ENCODE measurements at places on chromosomes 6 and 20.

- H3K4me3 ChIP-seq = no peak overlapping the region
- no peak overlapping the region for H3K27ac ChIP-seq
- peaks cover 6% of the 10 kb centered on the region for H3K27me3 ChIP-seq
These were observed 30.8 kb upstream of the CSNK2A1 start for GRCh38 chr20:574297-574942.

GRCh38 chr6:122143813-122144601, 255.4 kb upstream of the HSF2 start:
- no peak for DNase-seq
- H3K27ac ChIP-seq = no peak overlapping the region
- no peak overlapping the region for H3K4me3 ChIP-seq

GRCh38 chr6:127550403-127550802, 26.6 kb upstream of the C6orf58 start:
- H3K4me1 ChIP-seq = no peaks in the 10 kb centered on the region
- no peak overlapping the region for H3K27ac ChIP-seq
- no peaks in the 10 kb centered on the region for H3K36me3 ChIP-seq
- no peak overlapping the region for H3K4me3 ChIP-seq
- DNase-seq = no peak

DNA sequence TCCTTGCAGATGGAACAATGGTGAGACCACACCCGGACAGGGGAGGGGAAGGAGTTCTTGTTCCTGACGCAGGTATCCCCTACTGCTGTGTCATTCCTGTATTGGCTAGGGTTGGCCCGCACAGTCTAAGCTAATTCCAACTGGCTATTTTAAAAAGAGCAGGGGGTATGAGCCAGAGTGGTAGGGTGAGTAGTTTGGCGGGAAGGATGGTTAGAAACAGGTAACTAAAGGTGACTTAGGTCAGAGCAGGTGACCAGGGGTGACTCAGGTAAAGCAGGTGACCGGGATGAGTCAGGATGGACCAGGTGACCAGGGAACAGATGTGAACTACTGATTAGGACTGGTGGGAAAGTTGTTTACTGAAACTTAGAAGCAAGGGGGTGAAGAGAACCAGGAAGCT, 58.0 kb downstream of the ZNF292 start:
- DNase-seq = no peak
- no peaks in the 10 kb centered on the region for H3K27me3 ChIP-seq
- H3K4me3 ChIP-seq = no peak overlapping the region

DNA sequence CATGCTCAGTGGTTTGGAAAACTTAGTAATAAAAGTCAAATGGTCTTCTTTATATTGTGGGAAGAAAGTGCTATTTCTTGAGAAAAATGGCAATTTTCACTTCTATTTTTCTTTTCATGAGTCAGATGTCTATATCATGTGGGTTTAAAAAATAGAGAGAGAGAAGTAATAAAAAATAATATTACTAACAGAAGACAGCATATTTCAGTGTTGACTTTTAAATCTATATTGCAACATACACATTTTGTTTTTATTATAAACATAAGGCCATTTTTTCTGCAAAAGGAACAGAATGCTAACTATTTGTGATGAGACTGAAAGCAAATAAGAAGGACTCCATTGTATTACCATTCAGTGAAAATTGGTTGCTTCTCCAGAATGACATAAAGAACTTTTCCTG, 135.1 kb upstream of the CNR1 start:
- no peaks in the 10 kb centered on the region for H3K27me3 ChIP-seq
- DNase-seq = no peak
- H3K36me3 ChIP-seq = no peaks in the 10 kb centered on the region
- H3K4me1 ChIP-seq = no peaks in the 10 kb centered on the region

DNA sequence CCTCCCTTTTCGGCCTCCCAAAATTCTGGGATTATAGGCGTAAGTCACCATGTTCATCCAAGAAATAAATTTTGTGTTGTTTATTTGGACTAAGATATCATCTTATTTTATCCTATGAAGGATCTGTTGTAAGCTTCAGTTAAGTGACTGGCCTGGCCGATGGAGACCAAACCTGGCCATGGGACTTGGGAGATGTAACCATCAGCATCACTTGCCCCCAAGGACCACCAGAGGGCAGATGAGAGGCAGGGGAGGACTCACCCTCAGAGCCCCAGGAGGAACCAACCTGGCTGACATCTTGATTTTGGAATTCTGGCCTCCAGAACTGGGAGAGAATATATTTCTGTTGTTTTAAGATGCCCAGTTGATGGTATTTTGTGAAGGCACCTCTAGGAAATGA, 266.7 kb downstream of the CDH26 start:
- peaks cover 15% of the 10 kb centered on the region for H3K36me3 ChIP-seq
- no peak for DNase-seq
- no peaks in the 10 kb centered on the region for H3K4me1 ChIP-seq
- H3K4me3 ChIP-seq = no peak overlapping the region

DNA sequence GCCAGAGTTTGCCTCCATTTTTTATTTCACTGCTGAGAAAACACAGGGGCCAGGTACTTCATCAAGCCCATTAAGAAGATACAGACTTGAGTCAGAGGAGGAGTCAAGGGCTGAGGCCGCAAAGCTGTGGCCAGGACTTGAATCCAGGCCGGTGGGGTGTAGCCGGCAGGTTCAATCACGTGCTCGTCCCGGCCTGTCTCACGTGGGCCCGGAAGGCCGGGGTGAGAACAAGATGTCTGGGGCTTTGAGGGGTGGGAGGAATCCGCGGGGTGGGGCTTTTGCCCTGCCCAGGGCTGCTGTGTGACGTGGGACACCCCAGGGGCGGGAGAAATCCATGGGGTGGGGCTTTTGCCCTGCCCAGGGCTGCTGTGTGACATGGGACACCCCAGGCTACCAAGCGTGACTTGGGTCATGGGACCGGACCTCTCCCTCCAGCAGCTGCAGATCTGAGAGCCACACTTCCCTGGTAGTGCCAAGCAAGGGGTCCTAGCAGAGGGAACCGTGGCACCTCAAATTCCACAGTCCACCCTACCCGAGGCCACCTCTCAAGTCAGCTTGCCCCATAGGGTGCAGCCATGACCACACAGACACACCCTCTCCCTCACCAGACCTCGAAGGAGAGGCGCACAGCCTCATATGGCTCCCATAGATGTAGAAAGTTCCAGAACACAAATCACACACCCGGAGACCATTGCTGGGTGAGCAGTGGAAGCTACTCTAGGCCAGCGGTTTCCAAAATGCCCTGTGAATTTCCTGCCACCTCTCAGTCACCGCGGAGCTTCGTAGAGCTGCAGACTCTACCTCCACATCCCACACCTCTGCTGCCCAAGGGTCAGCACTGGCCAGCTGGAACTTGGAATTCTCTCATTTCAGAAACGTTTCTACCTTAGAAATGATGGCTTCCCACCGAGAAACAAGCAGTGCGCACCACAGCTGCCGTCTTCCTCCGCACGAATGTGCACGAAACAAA, 156.1 kb downstream of the DLL1 start:
- H3K36me3 ChIP-seq = no peaks in the 10 kb centered on the region
- DNase-seq = no peak
- no peak overlapping the region for H3K27ac ChIP-seq
- peak overlapping the region; percentile 57 for H3K4me3 ChIP-seq

- peaks cover 38% of the 10 kb centered on the region for H3K4me1 ChIP-seq
- no peaks in the 10 kb centered on the region for H3K36me3 ChIP-seq
- peak overlapping the region; percentile 73 for H3K27ac ChIP-seq
- no peak for DNase-seq
- no peak overlapping the region for H3K4me3 ChIP-seq
- peaks cover 1% of the 10 kb centered on the region for H3K27me3 ChIP-seq
These were observed 39.3 kb downstream of the PCNA start for GRCh38 chr20:5080384-5080877.

DNA sequence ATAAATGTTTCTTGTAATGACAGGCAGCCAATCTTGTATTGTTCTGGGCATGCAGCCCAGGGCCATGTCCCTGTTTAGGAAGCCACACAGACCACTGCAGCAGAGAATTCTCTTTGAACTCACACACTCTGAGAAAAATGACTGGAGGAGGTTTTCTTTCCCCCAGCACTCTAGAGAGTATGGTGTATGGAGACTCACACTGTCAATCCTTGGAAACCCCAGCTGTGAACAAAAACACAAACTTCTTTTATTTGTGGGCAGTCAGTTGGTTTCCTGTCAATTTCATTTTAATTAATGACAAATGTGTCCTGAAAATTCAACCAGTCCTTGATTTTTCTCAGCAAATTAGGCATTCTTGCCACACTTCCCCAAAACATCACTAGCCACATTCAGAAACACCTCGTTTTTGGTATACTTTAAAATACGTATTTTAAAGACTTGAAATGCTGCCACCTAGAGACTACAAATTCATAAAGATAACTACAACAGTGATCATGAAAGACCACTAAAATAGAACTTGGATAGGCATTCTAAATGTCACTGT, 52.9 kb upstream of the UFL1 start:
- H3K36me3 ChIP-seq = no peaks in the 10 kb centered on the region
- peak overlapping the region; percentile 6 for H3K27ac ChIP-seq
- peaks cover 25% of the 10 kb centered on the region for H3K4me1 ChIP-seq
- no peak overlapping the region for H3K4me3 ChIP-seq
- peak; percentile 7 for DNase-seq
- H3K27me3 ChIP-seq = peaks cover 3% of the 10 kb centered on the region

- H3K4me3 ChIP-seq = no peak overlapping the region
- H3K27ac ChIP-seq = no peak overlapping the region
- H3K4me1 ChIP-seq = no peaks in the 10 kb centered on the region
- H3K36me3 ChIP-seq = peaks cover 8% of the 10 kb centered on the region
- DNase-seq = no peak
These were observed 422.6 kb downstream of the QKI start for GRCh38 chr6:163836876-163837690.

All from immature natural killer cell (primary cell).